Activated T-helper 1 cell treated with anti-CD3 and anti-CD28 coated beads, Interleukin-2, amount 50 U/mL, for 16 hours (primary cell): ENCODE measurements at places on chromosomes 11 and 22.

GRCh38 chr11:40819230-40819629 lies 640.2 kb downstream of the LRRC4C start:
- no peak for DNase-seq

GRCh38 chr11:110990311-110990710 lies 255.2 kb upstream of the POU2AF2 start:
- no peak for DNase-seq

DNA sequence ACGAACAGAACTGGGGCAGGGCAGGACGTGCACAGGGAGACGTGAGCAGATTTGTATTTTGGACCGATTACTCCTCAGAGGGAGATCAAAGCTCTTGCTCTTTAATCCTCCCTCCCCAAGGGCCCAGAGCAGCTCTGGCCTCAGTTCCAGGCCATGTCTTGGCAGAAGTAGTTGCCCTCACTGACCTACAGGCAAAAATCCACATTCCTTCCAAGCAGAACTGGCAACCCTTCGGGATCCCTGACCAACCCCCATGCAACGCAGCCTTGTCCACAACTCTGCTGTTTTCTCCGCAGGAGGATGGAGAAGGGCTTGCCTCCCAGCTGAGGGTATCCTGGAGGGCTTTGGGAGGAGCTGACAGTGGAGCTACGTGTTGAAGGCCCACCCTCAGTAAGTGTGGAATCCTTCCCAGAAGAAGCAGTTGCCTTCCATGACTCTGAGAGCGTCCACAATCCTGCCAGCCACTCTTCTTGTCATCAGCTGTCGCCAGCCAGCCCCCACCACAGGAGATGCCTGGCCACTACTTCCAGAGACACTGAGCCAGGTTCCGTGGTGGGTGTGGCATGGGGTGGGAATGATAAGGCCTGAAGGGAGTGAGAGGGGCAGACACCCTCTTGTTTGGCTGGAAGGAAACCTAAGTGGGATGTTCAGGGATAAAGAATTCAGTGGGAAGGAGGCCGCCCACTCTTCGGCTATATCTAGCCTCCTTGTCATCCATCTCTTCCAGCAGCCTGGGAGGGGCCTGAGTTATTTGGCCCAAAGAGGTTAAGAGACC lies 68.1 kb downstream of the PDE2A start:
- DNase-seq, result no peak

GRCh38 chr22:47713941-47714340 lies 951.5 kb downstream of the TBC1D22A start:
- no peak for DNase-seq

DNA sequence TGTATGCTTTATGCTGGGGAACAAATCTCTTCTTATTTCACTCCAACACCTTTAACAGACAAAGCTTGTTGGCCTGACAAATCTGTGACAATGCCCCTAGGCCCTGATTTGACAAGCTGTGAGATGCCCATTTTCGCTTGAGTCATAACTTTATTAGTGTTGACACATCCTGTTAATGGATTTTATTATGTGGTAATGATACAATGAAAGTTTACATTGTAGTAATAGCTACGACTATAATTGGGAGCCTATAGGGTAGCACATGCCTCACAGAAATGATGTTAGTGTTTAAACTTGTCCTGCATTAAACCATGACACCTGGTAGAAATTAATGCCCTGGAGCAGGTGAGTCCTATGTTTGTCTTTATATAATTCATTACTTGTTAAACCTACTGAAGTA lies 3.3 kb upstream of the MMP10 start:
- DNase-seq, result no peak
